ENCODE measurements at places on chromosomes 5 and 9.
A peak's percentile ranks its signal among the peaks of the same experiment; 100 is the strongest.

DNA sequence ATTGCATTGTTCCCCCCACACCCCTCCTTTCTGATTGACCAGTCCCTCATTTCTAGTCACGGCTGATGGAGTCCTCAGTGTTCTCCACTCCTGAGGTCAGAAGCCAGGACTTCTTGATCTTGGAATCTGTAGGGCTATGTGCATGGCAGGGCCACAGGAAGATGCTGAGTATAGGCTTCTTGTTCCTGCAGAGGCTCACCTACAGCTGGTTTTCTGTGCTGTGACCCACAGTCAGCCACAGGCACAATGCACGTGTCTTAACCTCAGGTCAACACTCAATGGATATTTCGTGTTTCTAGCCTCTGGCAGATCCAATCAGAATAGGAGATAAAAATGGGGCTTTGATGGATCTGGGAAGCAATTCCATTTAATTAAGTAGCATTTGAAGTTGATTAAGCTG is 14.3 kb upstream of the CXCL14 start:
- no peak overlapping the region for H3K4me3 ChIP-seq
- DNase-seq = no peak
- H3K27me3 ChIP-seq = no peaks in the 10 kb centered on the region
- H3K4me1 ChIP-seq = no peaks in the 10 kb centered on the region

GRCh38 chr5:124454081-124454480 is 292.4 kb downstream of the ZNF608 start:
- no peaks in the 10 kb centered on the region for H3K36me3 ChIP-seq
- no peak overlapping the region for H3K27ac ChIP-seq
- no peak for DNase-seq
- no peaks in the 10 kb centered on the region for H3K27me3 ChIP-seq
- H3K4me3 ChIP-seq = no peak overlapping the region
- no peaks in the 10 kb centered on the region for H3K4me1 ChIP-seq

DNA sequence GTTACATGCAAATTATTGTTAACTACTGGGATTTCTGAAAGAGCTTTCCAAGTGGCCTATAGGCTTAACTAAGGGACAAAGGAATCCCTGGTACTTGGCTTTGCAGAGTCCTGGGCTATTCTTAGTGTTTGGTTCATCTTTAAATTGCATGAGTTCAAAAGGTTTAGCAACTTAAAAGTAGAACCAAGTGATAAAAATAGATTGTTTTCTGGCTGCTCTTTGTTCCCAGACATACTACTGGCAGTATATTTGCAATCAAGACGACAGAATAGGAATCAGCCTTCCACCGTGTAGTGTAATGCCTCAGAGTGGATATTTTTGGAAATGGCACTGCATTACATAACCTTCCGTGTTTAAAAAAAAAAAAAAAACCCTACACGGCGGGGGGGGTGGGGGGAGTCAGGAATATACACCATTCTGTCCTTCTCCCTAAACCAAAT is 1.0 kb downstream of the NREP start:
- H3K4me3 ChIP-seq = peak overlapping the region; percentile 77
- H3K36me3 ChIP-seq = no peaks in the 10 kb centered on the region
- no peak overlapping the region for H3K27ac ChIP-seq
- no peak for DNase-seq

DNA sequence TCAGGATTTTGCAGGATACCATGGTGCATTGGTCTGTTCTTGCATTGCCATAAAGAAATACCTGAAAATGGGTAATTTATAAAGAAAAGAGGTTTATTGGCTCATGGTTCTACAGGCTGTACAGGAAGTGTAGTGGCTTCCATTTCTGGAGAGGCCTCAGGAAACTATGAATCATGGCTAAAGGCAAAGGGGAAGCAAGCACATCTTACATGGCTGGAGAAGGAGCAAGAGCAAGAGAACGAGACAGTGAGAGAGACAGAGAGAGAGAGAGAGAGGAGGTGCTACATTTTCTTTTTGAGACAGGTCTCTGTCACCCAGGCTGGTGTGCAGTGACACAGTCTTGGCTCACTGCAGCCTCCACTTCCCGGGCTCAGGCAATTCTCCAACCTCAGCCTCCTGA is 43.9 kb downstream of the P4HA2 start:
- DNase-seq = no peak
- no peaks in the 10 kb centered on the region for H3K27me3 ChIP-seq
- no peaks in the 10 kb centered on the region for H3K4me1 ChIP-seq
- H3K36me3 ChIP-seq = no peaks in the 10 kb centered on the region

DNA sequence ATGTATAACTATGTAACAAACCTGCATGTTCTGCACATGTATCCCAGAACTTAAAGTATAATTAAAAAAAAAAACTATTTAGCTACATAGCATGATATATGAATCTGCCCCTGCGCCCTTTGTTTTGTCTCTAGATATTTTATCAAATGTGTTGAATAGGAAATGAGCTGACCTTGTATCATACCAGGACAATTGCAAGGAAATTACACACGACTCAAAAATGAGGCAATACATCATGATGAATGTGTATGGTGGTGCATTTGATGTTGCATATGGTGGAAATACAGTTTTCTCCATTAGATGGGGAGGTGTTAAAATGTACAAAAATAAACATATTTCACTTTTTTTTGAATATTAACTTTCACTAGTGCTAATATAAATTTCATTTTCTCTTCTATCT is 28.6 kb upstream of the CEP78 start:
- no peaks in the 10 kb centered on the region for H3K27me3 ChIP-seq
- no peaks in the 10 kb centered on the region for H3K36me3 ChIP-seq

DNA sequence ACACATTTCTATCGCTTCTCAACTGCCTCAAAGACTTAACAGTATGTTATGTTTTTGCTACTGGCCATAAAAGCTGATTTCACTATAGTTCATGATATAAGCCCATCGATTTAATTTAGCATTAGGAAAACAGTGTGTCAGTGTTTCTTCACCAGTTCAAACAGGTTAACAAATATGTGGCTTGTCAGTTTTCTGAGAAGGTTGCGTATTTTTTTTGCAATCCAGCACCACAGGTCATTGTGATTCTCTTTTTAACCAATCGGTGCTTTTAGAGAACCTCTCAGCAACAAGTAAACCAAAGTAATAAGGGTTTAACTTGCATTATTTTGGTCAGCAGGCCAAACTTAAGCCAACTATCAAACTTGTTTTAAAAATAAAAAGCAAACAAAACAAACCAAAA is 409.6 kb downstream of the NFIB start:
- H3K27me3 ChIP-seq = no peaks in the 10 kb centered on the region
- no peaks in the 10 kb centered on the region for H3K36me3 ChIP-seq
- peaks cover 7% of the 10 kb centered on the region for H3K4me1 ChIP-seq
- no peak for DNase-seq
- no peak overlapping the region for H3K4me3 ChIP-seq

- no peaks in the 10 kb centered on the region for H3K36me3 ChIP-seq
- no peaks in the 10 kb centered on the region for H3K4me1 ChIP-seq
- H3K27me3 ChIP-seq = no peaks in the 10 kb centered on the region
- H3K27ac ChIP-seq = no peak overlapping the region
- DNase-seq = no peak
Measured at GRCh38 chr5:38023371-38023770, 183.5 kb upstream of the GDNF start.

- no peaks in the 10 kb centered on the region for H3K4me1 ChIP-seq
- no peak for DNase-seq
- H3K27ac ChIP-seq = no peak overlapping the region
- H3K27me3 ChIP-seq = no peaks in the 10 kb centered on the region
- no peak overlapping the region for H3K4me3 ChIP-seq
- H3K36me3 ChIP-seq = no peaks in the 10 kb centered on the region
Measured at GRCh38 chr9:107178293-107178692, 104.8 kb upstream of the RAD23B start.

DNA sequence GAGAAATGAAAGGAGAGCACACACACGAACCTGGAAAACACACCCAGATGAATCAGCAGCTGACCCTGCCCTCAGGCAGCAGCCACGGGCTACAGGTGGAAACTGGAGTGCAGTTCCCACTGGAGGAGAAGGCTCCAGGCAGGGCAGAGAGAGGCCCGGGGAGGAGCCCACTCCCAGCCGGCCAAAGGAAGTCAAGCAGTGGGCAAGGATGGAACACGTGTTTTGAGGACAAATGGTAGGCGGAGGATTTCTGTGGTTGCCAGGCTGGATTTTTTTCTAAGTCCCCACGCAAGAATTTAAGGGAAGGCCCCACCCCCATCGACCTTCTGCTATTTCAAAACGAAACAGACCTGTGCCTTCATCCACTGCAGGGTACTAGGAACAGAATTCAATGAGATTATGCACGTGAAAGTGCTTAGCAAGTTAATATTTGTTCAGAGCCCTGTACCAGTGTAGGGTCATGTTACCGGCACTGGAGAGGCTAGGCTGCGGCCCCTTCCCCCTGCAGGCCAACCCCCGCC is 6.8 kb downstream of the EPB41L4B start:
- no peaks in the 10 kb centered on the region for H3K36me3 ChIP-seq
- H3K4me3 ChIP-seq = no peak overlapping the region
- DNase-seq = no peak
- no peaks in the 10 kb centered on the region for H3K27me3 ChIP-seq
- no peak overlapping the region for H3K27ac ChIP-seq

- H3K27me3 ChIP-seq = no peaks in the 10 kb centered on the region
- peak; percentile 46 for DNase-seq
- H3K4me3 ChIP-seq = no peak overlapping the region
- no peaks in the 10 kb centered on the region for H3K36me3 ChIP-seq
- H3K4me1 ChIP-seq = peaks cover 31% of the 10 kb centered on the region
- no peak overlapping the region for H3K27ac ChIP-seq
Measured at GRCh38 chr5:72248410-72248981, 71.5 kb downstream of the MRPS27 start.

- no peak overlapping the region for H3K4me3 ChIP-seq
- peaks cover 16% of the 10 kb centered on the region for H3K4me1 ChIP-seq
- H3K36me3 ChIP-seq = no peaks in the 10 kb centered on the region
- H3K27me3 ChIP-seq = no peaks in the 10 kb centered on the region
- H3K27ac ChIP-seq = peak overlapping the region; percentile 41
Measured at GRCh38 chr9:75438716-75439115, 350.4 kb downstream of the OSTF1 start.

- no peaks in the 10 kb centered on the region for H3K27me3 ChIP-seq
- H3K4me1 ChIP-seq = no peaks in the 10 kb centered on the region
- no peaks in the 10 kb centered on the region for H3K36me3 ChIP-seq
- no peak overlapping the region for H3K27ac ChIP-seq
- no peak overlapping the region for H3K4me3 ChIP-seq
Measured at GRCh38 chr5:129698661-129699060, 49.2 kb upstream of the MINAR2 start.

GRCh38 chr9:29717631-29718030 is 2144.3 kb upstream of the C9orf72 start:
- DNase-seq = no peak
- no peaks in the 10 kb centered on the region for H3K4me1 ChIP-seq
- H3K27me3 ChIP-seq = no peaks in the 10 kb centered on the region

GRCh38 chr5:103258957-103259704 is 568 bp downstream of the MACIR start:
- peak overlapping the region; percentile 95 for H3K4me3 ChIP-seq
- no peaks in the 10 kb centered on the region for H3K36me3 ChIP-seq
- H3K4me1 ChIP-seq = peaks cover 27% of the 10 kb centered on the region
- peak; percentile 54 for DNase-seq
- H3K27ac ChIP-seq = peak overlapping the region; percentile 82

- no peak overlapping the region for H3K4me3 ChIP-seq
- H3K36me3 ChIP-seq = no peaks in the 10 kb centered on the region
- no peaks in the 10 kb centered on the region for H3K27me3 ChIP-seq
- no peak overlapping the region for H3K27ac ChIP-seq
- no peaks in the 10 kb centered on the region for H3K4me1 ChIP-seq
- no peak for DNase-seq
Measured at GRCh38 chr5:38423276-38424147, 132.9 kb downstream of the LIFR start.

GRCh38 chr5:159220206-159220605 is 10.9 kb upstream of the RNF145 start:
- no peaks in the 10 kb centered on the region for H3K36me3 ChIP-seq
- no peak overlapping the region for H3K4me3 ChIP-seq
- no peak for DNase-seq
- H3K4me1 ChIP-seq = no peaks in the 10 kb centered on the region

DNA sequence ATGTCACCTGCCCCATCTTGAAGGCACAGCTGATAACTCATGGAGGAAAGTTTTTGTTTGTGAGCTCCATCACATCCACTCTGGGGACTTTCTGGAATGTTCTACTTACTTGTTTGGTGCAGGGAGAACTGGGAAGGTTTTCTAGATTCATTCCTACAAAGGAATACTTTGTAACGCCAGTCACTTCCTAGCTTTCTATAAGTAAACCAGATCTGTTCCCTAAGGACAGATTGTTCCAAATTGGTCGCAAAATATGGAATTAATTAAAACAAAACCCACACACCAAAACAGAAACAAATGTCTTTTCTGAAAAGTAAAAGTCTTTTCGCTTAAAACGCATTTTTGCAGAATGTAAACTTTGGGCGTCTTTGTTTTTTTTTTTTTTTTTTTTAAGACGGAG is 167.6 kb downstream of the PDZD2 start:
- H3K4me1 ChIP-seq = peaks cover 3% of the 10 kb centered on the region
- H3K27ac ChIP-seq = no peak overlapping the region
- H3K36me3 ChIP-seq = no peaks in the 10 kb centered on the region

GRCh38 chr5:82169892-82170291 is 108.3 kb downstream of the RPS23 start:
- no peak overlapping the region for H3K27ac ChIP-seq
- no peak overlapping the region for H3K4me3 ChIP-seq
- no peaks in the 10 kb centered on the region for H3K36me3 ChIP-seq
- DNase-seq = no peak
- peaks cover 6% of the 10 kb centered on the region for H3K4me1 ChIP-seq
- H3K27me3 ChIP-seq = no peaks in the 10 kb centered on the region

DNA sequence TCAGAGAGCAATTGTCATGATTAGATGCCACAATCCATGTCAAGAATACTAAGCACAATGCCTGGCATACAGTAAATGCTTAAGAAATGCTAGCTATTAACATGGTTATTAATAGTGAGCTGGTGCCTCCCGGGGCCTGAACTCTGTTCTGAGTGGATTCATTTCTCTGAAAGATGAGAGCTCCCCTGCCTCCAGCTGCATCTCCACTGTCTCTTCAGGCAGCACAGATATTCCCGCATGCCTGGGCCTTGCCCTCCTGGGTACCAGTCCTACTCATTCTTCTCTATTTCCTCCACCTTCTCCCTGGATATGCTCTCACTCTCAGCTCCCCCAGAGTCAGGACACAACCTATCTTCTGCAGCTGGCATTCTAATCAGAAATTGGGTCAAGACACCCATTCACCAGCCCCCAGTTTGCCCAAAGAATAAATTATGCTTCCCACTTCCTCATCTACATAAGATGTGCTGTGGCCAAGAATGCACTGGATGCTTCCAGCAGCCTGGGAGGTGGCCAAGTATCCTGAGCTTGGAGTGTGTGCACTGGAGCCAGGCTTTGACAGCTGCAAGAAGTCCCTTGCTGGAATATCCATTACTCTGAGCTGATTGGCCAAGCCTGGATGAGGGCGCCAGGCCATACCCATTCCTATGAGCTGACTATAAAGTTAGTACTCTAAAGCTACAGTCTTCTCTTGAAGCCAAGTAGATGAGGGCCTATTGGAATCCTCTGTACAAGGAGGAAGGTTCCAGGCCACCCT is 669.0 kb downstream of the ACTL7B start:
- no peak overlapping the region for H3K4me3 ChIP-seq
- H3K36me3 ChIP-seq = no peaks in the 10 kb centered on the region
- no peaks in the 10 kb centered on the region for H3K27me3 ChIP-seq
- H3K4me1 ChIP-seq = no peaks in the 10 kb centered on the region
- DNase-seq = peak; percentile 66
- H3K27ac ChIP-seq = no peak overlapping the region

All from testis (tissue), 5 donors.